ENCODE measurements at places on chromosomes 4 and X. TPM values are rescaled to one million over a fixed set of nuclear protein-coding genes. Genes with fewer than 3 reads are reported as not detected.

Gene SAP30
- total RNA-seq, result 24.0 TPM

Gene NAAA
- 59.8 TPM for total RNA-seq

Gene SSX2
- total RNA-seq, result not detected

Gene CLGN
- 0.79 TPM for total RNA-seq

Gene PRRG3
- not detected for total RNA-seq

Gene NDUFC1
- 73.9 TPM for total RNA-seq

Gene GAGE12F
- not detected for total RNA-seq

Gene INTS6L
- 1.5 TPM for total RNA-seq

Gene TMEM35A
- total RNA-seq, result 1.8 TPM

Gene MAGEC3
- not detected for total RNA-seq

Gene EMCN
- 91.0 TPM for total RNA-seq

Gene SPANXA2
- total RNA-seq, result not detected

Gene GPC3
- not detected for total RNA-seq

Gene CCSER1
- not detected for total RNA-seq

Gene PCDH11X
- total RNA-seq, result not detected

Gene MAOA
- 32.4 TPM for total RNA-seq

Gene FAM236B
- total RNA-seq, result not detected

Gene GPR34
- not detected for total RNA-seq

Gene LONRF3
- 3.9 TPM for total RNA-seq
